Kidney epithelial cell (primary cell): ENCODE measurements at places on chromosomes 6 and 20. TPM values are rescaled to one million over a fixed set of nuclear protein-coding genes. Genes with fewer than 3 reads are reported as not detected.

GNMT gene
- not detected in 2 replicates for total RNA-seq

MBOAT1 gene
- 7.1 and 12.0 TPM in 2 replicates for total RNA-seq

SLC26A8 gene
- not detected in 2 replicates for total RNA-seq

LAMA2 gene
- total RNA-seq, result 1.1 and 1.4 TPM in 2 replicates

OLIG3 gene
- total RNA-seq, result not detected in 2 replicates

LTB gene
- total RNA-seq, result 19.3 and 21.4 TPM in 2 replicates

WFDC5 gene
- total RNA-seq, result 1.0 TPM in 1 of 2 replicates, not detected in the other

OR12D3 gene
- total RNA-seq, result not detected in 2 replicates
